ENCODE measurements at places on chromosomes 7 and 10.

DNA sequence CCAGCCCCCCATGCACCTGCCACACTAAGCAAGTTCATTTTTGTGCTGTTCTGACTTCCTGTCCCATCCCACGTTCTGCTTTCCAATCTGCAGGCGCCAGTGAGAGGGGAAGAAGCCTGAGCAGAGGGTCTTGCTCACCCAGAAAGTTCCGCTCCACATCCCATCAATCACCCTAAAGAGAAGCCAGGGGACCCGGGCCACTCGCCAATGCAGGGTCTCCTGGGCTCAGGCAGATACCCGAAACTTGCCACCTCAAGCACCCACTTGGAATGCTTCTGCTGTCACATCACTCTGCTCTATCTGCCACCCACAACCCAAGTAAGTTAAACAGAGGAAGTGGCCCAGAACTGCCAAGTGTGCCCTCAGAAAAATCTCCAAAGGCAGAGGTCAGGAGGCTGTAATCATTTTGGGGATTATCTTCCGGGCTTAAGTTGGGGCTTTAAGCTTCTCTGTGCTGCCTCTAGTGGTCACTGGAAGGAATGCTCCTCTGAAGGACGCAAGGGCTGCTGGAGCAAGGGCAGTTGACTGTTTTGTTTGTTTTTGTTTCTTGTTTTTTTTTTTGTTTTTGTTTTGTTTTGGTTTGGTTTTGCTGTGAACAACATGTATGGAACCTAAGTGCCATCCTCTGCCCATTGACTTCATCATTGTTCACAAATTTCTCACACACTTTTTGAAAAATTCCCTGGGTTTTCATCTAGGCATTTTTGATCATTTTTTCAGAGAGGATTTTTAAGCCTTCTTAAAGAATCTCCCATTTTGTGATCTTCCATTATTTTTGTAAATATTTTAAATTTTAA is 25.5 kb downstream of the PRR15 start:
- DNase-seq, result no peak

DNA sequence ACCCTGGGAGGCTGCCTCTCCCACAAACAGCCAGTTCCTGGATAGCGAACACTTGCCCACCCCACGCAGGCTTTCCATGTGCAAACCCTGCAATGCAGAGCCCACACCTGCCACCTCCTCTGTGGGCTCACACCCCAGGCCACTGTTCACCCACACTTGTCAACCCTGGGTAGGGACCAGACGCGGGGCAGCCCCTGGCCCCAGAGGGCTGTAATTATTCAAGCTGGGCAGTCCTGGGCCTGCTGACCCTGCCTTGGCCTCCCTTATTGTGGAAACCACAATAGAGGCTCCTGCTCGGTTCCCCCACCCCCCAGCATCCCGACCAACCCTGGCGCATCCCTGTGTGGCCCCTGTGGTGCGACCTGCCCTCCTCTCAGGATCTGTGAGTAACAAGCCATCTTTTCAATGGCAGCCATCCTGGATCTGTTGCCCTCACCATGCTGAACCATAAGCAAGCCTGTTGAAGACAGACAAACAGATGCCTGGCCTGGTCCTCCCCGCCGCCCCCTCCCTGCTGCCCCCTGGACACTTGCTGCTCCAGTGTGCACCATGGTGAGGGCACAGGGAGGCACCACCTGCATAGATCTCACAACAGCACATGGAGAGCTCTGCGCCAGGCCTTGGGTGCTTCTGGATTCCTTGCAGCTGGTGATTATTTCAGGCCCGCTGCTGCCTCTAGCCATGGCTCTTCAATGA is 15.8 kb upstream of the UBE3C start:
- DNase-seq, result no peak

- DNase-seq, result no peak
Observed at GRCh38 chr10:639001-639750, 50.3 kb downstream of the DIP2C start.

DNA sequence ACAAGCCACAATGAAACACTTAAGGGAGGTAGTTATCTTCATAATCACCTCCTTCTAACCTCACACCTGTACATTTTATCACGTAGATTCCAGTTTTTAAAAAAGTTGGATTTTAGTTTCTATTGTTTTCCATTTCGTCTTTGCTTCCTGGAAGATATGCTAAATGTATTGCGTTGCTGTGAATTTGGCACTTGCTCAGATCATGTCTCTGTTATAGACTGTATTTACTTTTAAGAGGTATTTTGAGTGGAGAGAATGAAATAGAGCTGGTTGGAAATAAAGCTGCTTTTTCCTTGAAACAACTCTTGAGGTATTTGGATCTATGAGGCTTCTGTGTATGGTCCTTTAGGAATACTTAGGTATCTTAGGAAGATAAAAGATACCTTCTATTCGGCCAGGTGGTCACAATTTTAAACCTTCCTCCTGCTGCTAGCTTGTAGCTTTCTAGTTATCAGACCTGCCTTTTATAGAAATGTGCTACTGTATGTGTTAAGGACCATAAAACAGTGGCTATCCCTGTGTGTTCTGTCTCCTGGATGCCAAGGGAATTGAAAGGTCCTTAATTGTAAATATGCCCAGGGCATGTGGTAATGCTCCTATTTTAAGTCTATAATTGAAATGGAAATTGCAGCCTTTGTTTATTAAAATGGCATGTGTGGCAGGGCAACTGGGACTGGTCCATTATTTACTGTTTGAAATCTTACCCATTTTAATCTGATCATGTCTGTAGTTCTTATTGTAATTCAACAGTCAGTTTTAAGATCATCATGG is 147.7 kb downstream of the SND1 start:
- no peak for DNase-seq

- DNase-seq, result no peak
Observed at GRCh38 chr7:128838981-128839731, 8.9 kb downstream of the FLNC start.

- no peak for DNase-seq
Observed at GRCh38 chr7:151886783-151887182, 9.9 kb upstream of the PRKAG2 start.

GRCh38 chr7:92588561-92588960 is 1.6 kb downstream of the FAM133B start:
- no peak for DNase-seq

DNA sequence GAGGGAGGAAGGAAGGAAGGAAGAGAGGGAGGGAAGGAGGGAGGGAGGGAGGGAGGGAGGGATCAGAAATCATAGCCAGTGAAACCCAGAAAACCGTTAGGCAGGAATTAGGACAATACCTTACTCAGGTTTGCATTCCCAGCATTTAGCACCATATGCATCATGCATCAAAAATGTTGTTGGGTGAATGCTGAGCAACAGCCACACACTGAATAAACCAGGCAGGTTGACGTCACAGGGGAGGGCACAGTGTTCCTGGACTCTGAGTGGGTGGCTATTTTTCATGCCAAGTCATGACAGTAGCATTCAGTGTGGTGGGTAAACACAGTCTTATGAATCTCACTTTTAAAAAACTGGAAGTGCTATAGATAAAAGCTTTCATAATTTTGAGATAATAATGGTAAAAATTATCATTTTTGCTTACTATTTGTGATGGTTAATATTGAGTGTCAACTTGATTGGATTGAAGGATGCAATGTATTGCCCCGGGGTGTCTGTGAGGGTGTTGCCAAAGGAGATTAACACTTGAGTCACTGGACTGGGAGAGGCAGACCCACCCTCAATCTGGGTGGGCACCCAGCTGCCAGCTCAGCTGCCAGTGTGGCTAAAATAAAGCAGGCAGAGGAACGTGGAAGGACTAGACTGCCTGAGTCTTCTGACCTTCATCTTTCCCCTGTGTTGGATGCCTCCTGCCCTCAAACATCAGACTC is 199.1 kb upstream of the PRKCQ start:
- DNase-seq, result no peak

DNA sequence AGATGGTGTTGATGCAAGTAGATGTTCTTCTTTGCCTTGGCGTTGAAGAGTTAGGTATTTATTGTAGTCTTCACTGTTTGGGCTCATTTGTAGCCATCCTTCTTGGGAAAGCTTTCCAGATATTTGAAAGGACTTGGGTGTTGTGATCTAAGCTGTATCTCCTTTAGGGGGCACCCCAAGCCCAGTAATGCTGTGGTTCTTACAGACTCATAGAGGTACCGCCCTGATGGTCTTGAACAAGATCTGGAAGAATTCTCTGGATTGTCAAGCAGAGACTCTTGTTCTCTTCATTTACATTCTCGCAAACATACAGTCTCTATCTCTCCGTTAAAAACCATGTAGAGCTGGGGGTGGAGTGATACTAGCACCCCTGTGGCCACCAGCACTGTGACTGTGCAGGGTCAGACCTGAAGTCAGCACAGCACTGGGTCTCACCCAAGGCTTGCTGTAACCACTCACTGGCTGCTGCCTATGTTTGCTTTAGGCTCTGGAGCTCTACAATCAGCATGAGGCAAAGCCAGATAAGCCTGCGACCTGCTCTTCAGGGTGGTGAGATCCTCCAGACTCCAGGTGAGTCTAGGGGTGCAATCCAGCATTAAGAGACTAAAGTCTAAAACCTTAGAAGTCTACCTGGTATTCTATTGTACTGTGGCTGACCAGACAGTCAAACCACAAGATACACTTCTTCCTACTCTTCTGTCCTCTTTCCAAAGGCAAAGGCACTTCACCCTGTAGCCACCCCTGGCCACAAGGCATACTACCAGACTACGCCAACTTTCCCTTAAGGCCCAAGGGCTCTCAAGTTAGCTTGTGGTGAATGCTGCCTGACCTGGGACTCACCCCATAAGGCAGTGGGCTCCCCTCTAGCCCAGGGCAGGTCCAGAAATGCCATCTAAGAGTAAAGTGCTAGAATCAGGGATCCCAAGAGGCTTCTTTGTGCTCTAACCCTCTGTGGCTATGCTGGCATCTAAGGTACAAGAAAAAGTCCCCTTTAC is 209.7 kb upstream of the TMEM196 start:
- no peak for DNase-seq

- DNase-seq, result no peak
Observed at GRCh38 chr10:70111496-70111895, 21.1 kb downstream of the AIFM2 start.

All from stimulated activated CD8-positive, alpha-beta memory T cell treated with anti-CD3 and anti-CD28 coated beads, Interleukin-4, amount 100 ng/mL, for 1 hour (primary cell).